Thoracic aorta (tissue), 2 donors: ENCODE measurements at places on chromosomes 4 and X.
A peak's percentile ranks its signal among the peaks of the same experiment; 100 is the strongest.

DNA sequence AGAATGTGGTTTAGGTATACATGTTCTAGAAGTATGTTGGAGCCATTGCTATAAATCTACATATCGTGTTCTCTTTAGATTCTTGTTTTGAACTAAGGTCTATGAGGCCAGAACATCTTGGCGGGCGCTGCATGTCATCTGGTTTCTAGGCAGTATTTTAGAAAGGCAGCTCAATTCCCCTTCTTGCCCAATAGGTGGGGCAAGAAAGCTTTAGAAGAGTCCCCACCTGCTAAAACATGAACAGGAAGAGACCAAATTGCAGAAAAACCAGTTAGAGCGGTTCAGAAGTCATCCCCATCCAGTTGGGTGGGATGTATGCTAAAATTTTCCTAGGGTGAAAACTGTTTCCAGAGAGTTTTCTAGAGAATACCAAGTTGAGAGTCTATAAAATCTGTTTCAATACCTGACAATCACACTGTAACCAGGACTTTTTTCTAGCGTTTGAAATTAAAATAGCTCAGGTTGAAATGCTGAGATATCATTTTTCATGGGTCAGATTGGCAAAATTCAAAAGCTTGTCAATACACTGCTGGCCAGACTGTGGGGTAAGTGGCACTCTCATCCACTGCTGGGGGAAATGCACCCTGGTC lies 17.5 kb upstream of the SH3KBP1 start:
- no peak for DNase-seq

DNA sequence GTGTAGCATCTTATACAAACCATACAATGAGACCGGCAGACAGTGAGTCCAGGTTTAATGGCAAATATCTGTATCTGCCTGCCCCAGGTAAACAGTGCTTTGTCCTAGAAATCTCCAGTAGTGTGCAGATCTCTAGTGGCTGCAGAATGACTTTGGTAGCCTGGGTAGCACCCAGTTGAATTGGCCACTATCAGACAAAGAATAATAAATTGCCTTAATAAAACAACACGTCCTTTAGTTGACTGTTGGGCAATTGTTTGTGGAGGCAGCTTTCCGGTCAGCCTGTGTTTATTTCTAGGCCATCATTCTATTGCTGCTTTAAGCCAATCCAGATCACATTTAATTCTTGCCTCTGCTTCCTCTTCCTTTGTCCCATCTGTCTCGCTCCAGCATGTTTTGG lies 52.5 kb downstream of the SNX25 start:
- DNase-seq, result no peak

DNA sequence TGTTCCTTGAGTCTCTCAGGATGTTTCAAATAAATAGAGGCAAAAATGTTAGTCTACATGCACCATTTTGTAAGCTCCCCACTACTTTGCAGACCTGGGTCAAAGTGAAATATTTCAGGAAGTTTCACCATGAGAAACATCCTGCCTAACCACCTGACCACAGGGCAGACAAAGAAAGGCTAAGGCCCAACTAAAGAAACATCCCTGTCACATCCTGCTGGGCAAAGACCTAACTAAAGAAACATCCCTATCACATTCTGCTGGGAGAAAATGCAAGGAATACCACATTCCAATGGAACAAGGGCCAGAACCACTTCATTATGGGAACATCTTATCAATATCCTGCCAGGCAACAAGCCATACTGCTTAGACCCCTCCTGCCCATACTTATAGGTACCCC lies 1303.4 kb downstream of the TECRL start:
- DNase-seq, result no peak

GRCh38 chrX:53831662-53832635 lies 145.4 kb upstream of the HUWE1 start:
- no peak for DNase-seq

DNA sequence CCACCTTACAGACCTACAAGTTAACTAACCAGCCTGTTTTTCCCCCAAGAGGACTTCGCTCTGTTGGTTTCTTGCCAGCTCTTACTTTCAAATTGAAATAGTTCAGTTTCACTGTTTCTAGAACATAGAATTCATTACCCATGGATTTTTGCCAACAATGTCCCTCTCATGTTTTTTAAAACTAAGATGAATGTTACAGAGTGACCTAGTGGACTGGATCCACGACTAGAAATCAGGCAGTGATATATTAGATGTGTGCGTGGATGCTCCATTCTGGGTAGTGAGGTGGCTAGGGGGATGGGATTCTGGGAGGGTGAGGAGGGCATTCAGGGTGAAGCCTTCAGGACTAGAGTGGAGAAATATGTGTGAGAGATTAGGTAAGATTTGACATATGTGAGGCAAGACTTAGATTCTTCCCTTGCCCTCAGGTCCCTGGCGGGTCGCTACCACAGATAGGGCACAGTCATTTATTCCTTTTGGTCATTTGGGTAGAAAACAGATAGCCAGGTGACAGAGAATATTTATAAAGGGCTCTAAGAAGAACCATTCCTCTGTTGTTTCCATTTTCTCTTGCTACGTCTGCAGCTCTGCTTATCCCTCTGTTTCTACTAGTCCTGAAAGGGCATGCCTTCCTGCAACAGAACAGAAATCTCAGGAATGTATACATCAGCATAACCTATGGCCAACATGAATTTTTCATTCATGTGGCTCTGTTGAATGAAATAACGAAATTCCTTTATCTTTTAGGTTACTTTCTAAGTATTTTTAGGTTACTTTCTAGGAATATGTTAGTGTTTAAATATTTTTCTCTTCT lies 15.4 kb upstream of the JADE1 start:
- DNase-seq, result no peak

DNA sequence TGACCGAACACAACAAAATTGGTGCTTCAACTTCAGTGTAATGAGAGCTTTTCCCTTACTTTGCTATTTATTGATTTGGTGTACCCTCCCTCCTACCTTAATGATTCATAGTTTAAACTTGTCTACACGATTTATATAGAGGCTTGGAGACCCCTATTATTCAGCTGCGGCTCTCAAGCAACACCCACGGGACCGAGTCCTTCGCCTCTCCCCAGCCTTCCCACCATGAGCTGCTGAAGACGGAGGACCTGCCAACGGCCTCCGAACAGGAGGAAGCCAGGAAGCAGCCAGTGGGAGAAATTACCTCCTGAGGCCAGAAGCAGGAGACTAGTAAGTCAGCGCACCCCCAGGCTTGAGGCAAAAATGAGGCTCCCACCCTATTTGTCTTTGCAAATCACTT lies 78.7 kb downstream of the DCTD start:
- DNase-seq, result no peak

DNA sequence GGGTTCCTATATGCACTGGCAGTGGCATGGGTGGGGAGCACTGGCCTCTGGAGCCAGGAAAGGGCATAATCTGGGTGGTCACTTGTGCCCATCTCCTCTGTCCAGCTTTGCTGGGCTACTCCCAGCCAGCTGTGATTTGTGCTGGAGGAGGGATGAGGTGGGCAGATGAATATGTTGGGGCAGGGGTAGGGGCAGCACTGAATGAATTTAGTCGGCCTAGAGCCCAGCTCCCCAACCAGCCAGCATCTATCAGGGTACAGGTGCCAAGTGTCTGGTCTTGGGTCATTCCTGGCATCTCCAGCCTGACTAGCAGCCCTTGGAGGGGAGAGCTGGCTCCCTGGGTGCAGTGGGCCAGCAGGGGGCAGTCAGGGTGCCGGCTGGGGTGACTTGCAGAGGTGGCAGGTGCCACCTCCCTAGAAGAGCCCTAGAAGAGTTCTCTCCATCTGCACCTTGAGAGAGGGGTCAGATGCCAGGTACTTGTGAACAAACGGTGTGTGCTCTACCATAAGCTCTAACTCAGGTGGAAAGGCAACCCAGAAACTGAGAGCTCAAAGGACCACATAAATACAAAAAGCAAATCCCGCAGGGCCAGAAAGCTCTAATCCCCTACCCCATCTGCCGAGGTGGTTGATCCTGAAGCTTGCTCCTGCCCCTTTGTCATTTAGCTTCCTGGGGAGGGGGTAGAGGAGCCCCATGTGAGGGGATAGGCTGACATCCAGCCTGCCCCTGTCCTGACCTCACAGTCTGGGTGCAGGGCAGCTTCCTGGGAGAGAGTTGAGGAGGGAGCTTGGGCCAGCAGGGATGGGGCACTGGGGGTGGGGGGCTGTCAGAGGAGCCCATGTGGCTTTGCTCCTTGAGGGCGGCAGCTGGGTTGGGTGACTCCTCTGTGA lies 2.2 kb downstream of the SORCS2 start:
- no peak for DNase-seq

DNA sequence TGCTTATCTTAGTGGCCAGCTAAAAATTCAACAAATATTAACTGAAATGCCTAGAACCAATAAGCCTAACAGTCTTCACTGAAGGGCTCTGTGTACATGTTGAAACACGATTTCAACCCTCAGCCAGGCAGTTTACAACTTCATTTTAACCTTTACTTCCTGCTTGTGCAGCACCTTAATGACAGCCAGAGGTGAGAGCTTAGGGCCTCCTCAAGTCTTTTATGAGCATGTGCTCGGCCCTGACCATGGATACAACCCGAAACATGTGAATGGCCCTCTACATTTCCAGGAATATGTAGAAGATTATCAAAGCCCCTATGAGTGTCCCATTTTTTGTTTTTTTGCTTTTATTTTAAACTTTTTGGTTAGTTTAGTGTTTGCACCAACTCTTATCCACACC lies 88.3 kb downstream of the MSN start:
- no peak for DNase-seq

- no peak for DNase-seq
These were observed 136.3 kb upstream of the CXXC4 start for GRCh38 chr4:104631000-104631399.

DNA sequence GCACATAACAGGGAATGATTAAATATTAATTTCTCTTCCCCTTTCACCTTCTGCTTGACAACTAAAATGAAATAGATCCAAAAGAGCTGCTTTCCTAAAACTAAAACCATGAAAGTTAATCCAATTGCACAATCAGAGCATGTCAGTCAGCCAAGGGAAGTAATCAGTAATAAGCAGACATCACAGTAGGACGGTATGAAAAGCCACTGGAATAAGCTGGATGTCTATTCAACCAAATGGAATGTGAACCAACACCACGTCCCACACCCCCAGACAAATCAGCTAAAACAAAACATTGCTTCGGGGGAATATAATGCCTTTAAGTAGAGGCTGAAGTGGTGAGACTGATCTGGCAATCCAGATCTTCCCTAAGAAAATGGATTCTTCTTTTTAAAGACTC lies 859.4 kb upstream of the FTHL17 start:
- DNase-seq, result no peak

DNA sequence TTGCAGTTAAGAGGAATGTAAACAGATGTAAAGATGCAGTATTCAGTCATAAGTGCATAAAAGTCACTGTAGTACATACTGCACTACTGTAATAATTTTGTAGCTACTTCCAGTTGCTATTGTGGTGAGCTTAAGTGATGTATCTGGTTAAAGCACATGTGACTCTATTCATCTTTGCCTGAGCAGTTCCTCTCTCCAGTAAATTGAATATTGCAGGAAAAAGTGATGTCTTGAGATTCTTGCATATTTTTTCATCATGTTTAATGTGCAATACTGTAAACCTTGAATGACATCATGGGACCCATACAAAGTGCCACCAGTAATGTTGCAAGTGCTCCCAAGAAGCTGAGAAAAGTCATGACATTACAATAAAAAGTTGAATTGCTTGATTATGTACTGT lies 9.6 kb downstream of the UBA6 start:
- no peak for DNase-seq

- no peak for DNase-seq
These were observed 114.0 kb downstream of the CLCN5 start for GRCh38 chrX:50036426-50036825.

GRCh38 chrX:41334363-41335197 lies 618 bp downstream of the DDX3X start:
- DNase-seq, result peak; percentile 30

GRCh38 chr4:20444599-20445337 lies 193.1 kb downstream of the SLIT2 start:
- no peak for DNase-seq

DNA sequence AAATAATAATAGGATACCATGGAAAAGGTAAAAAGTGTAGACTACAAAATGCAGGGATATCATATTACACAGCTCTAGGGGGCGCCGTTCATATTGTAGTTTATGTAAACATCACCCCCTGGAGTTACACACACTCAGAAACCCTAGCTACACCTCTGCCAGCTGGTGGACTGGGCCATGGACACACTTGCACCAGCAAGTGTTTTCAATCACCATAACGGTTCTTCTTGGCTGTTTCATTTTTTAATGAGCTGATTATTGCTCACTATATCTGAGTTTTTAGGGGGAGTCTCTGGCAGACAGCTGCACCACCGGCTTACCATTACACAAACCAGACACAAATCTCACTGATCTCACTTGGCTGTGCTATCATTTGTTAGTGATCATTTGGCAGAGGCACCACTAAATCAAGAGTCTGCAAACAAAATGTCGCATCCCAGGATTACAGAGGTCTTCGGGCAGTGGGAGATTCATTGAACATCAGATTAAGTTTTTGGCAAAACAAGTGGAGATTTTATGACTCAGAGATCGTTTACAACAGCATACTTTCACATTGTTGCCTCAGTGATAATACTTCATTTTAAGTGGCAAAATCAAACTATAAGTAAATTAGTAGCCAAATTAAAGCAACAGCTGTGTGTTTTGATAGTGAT lies 185.7 kb downstream of the UNC5C start:
- no peak for DNase-seq

- DNase-seq, result no peak
These were observed 1365.4 kb downstream of the ARAP2 start for GRCh38 chr4:34878961-34879360.

- DNase-seq, result no peak
These were observed 16.6 kb downstream of the BST1 start for GRCh38 chr4:15719506-15719905.

GRCh38 chr4:153113061-153113837 lies 91.0 kb upstream of the TRIM2 start:
- no peak for DNase-seq

DNA sequence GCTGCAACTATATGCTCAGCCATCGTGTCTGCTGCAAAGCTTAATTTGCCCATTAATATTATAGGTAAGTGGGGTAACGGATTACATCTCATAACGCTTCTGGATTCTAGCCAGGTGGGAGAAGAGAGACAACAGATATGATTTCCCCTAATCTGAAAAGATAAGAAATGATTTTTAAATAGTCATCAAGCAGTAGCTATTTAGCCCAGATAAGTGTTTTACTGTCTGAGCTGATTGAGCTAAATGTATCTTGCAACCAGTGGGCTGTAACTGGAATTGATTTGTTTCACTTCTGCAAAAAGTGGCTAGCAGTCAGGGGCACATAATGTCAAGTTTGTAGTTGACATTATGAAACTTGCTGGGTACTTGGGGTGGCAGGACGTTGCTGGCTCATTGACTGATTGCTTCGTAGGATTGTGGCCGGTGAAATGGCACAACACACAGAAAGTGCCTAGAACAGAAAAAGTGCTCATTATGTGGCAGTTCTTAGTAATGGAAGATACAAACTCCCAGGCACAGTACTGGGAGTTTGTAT lies 18.5 kb downstream of the LAP3 start:
- DNase-seq, result no peak
